Left renal pelvis (tissue), 4 donors: ENCODE measurements at places on chromosomes 3 and 15. TPM values are rescaled to one million over a fixed set of nuclear protein-coding genes. Genes with fewer than 3 reads are reported as not detected.

GRCh38 chr15:42233107-42233506, 25.0 kb upstream of the VPS39 start:
- DNase-seq, result no peak

GRCh38 chr3:141493184-141493583, 6.4 kb downstream of the RASA2 start:
- no peak for DNase-seq

GRCh38 chr3:129881261-129881660, 12.2 kb downstream of the TMCC1 start:
- no peak for DNase-seq

DNA sequence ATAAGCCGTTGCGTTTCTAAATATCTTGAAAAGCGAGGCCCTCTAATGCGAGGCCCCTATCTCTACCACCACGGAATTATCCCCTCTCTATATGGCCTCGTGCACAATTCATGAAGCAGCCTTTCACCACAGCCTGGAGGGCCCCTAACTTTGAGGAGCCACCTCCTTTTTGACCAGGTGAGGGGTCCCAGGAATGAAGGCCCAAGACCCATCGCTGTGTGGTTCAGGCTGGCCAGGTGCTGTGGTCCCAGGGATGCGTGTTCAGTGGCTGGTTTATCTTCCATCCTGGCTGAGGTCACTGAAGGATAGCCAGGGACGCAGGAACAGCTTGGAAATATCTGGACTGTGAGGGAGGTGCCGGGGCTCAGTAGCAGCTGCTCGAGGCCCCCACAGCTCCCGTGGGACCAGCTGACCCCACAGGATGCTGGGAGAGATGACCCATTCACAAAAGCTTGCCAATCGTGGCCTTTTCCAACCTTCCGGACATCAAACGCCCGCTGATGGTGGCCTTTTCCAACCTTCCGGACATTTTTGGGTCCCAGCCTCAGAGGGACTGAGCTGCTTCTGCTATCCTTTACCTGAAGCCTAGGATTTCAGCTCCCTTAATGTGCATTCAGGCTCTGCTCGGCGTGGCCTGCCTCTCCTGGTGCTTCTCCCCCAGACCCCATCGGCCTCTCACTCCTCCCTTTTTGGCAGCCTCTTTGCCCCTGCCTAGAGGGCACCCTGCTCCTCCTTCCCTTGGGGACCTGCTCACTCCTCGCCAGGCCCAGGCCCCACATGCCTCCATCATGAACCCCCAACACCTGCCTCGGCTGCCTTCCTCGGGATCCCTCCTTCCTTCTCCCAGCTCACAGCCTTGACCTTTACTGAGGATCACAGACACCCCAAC, 140.9 kb downstream of the CHSY1 start:
- no peak for DNase-seq

DNA sequence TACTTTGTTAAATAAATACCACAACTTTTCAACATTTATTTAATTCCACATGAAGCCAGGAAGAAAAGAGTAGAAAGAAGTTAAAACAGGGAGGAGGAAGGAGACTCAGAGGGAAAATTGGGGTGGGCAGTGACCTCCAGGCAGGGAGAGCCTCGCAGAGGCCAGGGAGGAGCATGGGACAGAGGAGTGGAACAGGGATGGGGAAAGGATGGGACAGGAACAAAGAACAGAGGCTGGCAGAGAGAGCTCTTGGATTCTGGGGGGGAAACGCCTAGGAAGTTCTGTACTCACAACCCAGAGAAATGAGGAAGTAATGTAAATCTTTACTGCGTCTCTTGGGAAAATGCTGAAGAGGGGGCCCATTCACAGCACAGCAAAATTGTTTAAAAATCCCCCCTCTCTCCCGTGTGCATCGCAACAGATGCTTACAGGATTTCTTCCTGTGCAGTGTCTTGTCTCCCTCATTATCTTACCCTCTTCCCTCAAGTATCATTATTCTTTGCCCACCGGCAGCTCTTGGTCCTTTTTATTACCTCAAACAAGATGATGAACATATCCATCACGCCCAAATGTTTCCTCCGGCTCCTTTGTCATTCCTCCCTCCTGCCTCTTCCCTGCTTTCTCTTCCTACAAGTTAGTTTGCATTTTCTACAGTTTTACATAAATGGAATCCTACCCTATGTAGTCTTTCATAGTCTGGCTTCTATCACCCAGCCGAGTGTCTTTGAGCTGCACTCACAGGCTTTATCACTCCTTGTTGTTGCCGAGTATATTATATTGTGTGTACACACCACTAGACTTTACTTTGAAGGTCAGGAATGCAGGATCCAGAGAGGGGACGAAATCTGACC, 65.5 kb downstream of the ARHGAP31 start:
- no peak for DNase-seq

GRCh38 chr3:72888546-72889309, 882 bp downstream of the GXYLT2 start:
- no peak for DNase-seq

DNA sequence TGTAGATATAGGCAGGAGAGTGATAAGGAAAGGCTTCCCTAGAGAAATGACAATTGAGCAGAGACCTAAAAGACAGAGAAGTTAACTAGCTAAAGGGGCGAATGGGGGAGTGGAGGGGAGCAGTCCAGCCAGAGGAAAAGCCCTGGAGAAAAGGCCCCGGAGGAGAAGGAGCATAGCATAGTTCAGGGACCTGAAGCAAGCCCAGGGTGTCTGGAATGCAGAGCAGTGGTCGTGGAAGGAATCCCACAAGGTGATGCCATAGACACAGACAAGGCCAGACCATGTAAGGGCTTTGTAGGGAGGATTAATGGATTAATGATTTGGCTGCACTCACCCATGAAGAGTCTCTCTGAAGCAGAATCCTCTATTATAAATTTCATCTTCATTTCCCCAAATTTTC, 45.8 kb upstream of the LRRN1 start:
- DNase-seq, result no peak

DNA sequence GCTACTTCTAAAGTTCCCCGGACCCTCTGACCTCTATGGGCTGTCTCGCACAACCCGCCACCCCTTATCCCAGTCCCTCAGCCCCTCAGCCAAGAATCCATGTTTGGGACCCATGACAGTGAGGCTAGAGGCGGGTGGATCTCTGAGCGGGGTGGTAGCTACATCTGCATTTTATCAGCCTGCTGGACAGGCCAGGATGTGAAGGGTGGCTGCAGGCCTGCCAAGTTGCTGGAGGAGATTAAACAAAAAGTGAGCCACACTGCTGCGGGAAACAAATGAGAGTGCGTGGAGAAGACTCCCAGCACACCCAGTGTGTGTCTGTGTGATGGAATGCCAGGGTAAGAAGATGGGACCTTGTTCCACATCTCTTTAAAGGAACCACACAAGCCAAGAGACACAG, 51.1 kb upstream of the SPATA12 start:
- DNase-seq, result no peak

GRCh38 chr3:142863010-142863817, 25.7 kb downstream of the PCOLCE2 start:
- DNase-seq, result no peak

GRCh38 chr15:66785637-66786036, 83.6 kb downstream of the SMAD6 start:
- DNase-seq, result no peak

DNA sequence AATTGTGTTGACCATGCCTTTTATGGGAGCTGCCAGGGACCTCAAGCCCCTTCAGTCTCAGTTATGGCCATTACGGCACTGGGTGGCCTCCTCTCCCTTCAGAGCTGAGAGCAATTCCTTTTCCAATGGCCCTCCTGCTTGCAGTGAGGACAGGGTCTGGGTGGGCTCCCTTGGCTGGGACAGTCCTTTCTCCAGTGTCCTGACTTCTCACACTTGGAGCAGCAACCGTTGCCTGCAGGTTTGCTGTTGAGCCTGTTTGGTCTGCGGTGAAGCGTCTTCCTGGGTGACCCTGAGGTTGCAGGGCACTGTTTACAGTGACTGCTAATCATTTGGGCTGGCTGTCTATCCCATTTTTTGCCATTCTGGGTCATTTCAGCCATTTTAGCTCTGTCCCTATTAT, 3.5 kb upstream of the CCDC80 start:
- DNase-seq, result no peak

DNA sequence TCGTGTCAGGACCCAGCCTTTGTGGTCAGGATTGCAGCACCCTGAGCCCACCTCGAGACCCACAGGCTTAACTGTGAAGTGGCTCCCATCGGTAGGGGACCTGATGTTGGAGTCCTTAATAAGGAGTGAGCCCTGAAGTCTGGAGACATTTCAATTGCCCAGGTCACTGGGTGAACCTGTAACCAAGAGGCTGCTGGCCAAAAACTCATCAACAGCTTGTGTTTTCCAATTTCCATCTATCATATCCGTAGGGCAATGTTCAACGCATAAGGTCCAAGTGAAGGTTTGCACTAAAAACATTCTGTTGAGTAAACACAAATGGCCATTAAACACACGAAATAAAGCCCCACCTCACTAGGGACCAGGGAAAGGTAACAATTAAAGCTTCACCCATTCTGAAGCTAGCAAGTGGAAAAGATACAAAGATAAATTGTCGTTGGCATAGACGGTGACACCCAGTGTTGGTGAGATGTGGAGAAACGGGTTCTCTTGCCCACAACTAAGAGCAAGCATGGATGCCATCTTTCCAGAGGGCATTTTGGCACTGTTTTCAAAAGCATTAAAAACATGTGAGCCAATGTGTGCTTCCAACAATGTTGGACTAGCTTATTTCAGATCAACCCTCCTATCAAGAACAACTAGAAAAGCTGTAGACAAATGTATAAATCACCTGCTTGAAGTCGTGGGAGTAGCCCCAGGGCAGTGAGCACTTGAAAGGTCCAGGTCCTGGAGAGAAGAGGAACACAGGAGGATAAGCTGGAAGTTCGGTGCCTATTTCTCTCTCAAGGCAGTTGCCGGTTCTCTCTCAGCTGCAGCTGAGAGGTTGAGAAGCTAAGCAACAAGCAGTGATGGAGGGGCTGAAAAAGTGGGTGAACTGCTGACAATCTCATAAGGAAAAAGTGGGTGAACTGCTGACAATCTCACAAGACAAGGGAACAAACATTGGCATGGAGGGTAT, 56.3 kb upstream of the PCSK6 start:
- DNase-seq, result no peak

- no peak for DNase-seq
These were observed 28.5 kb upstream of the TATDN2 start for GRCh38 chr3:10219737-10220136.

DNA sequence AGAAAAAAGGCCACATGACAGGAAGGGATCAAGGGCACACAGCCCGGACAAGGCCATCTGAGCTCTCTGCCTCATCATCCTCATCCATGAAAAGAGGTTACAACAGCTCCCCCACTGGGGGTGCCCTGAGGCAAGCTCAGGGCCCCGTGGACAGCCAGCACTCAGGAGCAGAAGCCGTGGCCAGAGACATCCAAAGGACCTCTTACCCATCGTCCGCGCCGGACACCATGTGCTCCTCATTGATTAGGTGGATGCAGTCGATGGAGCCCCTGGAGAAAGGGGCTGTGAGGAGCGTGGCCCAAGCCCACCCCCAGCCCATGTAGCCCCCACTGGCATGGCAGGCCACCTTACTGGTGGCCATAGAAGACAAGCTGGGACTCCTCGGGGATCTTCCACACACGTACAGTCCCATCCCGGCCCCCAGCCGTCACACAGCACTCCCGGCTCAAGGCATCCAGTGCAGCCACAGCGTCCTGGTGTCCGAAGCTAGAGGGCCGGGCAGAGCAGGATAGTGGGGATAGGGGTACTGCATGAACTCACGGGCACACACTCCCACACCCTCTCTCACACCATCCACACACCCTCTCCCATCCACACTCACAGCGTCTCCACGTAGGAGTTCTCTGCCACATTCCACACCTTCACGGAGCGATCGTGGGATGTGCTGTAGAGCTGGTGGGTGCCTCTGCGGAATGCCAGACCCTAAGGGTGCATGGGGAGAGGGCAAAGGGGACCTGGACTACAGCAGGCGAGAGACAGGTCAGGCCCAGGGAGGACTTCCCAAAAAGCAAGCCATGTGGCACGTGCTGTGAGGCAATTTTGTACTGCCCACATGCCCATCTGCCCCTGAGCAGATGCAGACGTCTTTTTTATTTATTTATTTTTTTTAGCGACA, 6.5 kb downstream of the RRP9 start:
- no peak for DNase-seq

- DNase-seq, result no peak
These were observed 301.8 kb downstream of the LPP start for GRCh38 chr3:188455748-188456147.

DNA sequence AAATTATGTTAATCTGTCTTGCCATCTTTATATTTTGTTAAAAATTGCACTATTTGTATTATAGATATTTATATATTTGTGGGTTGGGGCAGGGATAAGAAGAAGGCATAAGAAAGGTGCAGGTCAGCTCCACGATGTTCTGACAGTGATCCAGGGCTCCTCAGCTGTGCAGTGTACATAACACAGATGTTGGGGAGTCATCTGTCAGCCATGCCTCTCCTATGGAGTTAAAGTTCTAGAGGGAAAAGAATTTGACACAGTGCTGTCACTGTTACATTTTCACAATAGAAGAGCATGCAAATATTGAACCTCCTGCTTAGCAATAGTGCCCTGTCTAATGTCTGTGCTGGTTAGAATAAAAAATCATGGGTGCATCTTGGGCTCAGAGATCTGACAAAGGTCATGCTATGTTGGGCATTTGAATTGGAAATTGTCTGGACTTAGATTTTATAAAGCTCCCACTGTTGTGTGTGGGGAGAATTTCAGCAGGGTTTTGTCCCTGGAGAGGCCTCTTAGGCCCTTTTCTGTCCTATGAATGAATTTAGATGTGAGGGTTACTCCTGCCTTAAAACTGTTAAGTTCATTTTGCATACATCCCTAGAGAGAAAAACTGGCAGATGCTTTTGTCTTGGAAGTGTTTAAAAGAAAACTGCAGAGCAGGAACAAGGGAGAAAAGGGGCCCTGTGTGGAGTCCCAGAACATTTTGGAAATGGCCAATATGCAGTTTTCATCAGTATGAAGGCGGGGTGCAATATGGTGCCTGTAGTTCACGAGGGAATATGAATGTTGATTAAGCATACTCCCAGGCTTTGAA, 20.4 kb downstream of the CDIN1 start:
- DNase-seq, result no peak

DNA sequence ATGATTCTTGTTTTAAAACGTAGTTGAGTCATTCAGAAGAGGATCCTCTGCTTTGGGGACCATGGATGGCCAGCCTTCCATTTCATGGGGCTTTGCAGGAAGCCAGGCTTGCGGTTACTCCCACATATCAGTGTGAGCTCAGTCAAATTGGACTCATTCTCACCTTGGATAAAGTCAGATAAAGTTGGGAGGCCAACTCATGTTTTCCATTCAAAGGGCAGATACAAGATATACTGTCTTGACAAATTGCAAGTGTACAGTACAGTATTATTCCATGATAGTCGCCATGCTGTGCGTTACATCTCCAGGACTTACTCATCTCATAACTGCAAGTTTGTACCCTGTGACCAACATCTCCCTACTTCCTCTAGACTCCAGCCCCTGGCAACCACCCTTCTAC, 25.5 kb upstream of the B3GNT5 start:
- no peak for DNase-seq

The SERINC4 gene
- polyA plus RNA-seq, result not detected

The GOLGA6B gene
- polyA plus RNA-seq, result not detected

The EIF2B5 gene
- 57.9 TPM for polyA plus RNA-seq

The SCG5 gene
- polyA plus RNA-seq, result 19.5 TPM

The ITGB5 gene
- polyA plus RNA-seq, result 101 TPM

The SLC2A2 gene
- 1.3 TPM for polyA plus RNA-seq

The CKMT1B gene
- 3.7 TPM for polyA plus RNA-seq

The NRROS gene
- 5.6 TPM for polyA plus RNA-seq

The ZNF660 gene
- 15.7 TPM for polyA plus RNA-seq

The CADPS gene
- 2.5 TPM for polyA plus RNA-seq
